ENCODE measurements at places on chromosomes 3 and 15.

DNA sequence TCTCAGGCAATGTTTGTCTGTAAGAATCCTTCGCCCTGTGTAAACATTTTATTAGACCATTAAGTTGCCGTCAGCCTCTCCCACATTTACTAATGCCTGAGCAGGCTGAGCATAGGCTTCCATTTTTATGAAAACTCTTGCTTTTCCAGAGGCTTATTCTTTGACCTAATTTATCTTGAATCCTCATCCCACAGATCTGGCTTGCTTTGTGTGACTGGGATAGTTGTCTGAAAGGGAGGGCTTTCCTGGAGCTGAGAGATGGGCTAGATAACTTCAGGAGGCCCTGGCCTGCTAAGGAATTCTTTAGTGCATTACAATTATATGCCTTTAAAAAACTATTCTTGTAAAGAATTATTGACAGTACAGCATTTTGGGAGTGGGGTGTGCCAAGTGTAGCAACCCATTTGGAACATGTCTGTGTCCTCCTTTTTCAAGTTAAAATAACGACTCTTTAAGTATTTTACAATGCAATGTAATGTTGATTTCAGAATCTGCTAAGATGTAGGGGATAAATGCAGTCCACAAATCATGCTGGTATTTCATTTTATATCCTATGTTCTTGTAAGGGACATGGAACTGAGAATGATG lies 52.4 kb downstream of the EEFSEC start:
- no peak for DNase-seq

DNA sequence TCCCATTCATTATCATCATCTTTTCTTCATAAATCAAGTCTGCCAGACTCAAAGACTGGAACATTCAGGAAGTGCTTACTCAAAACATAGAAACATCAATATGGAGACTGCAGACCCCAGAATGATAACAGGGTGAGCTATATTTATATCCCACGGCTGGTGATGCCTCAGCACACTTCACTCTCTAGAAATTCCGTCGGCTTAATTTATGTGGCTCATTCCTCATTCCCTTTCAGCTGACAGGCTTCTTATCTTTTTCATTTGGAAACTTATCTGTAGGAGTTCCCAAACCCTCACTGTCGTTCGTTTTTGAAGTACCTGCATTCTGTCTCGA lies 45.5 kb downstream of the RFTN1 start:
- no peak for DNase-seq

DNA sequence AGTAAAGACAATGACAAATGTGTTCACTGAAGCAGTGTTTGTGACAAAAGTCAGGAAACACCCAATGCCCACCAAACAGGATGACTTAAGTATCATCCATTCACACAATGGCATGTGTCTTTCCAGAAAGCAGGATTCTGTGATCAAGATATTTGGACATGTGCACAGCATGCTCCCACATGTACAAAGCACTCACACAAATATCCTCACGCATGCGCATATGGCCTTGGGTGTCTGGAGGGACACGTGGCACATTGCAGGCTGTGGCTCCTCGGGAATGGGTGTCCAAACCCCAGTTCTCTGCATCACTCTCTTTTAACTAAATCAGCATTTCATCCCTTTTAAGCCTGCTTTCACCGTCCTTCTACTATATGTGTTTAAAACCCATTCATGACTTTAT lies 130.5 kb downstream of the KLF13 start:
- no peak for DNase-seq

GRCh38 chr15:92693691-92694331 lies 38.2 kb upstream of the FAM174B start:
- DNase-seq = no peak

DNA sequence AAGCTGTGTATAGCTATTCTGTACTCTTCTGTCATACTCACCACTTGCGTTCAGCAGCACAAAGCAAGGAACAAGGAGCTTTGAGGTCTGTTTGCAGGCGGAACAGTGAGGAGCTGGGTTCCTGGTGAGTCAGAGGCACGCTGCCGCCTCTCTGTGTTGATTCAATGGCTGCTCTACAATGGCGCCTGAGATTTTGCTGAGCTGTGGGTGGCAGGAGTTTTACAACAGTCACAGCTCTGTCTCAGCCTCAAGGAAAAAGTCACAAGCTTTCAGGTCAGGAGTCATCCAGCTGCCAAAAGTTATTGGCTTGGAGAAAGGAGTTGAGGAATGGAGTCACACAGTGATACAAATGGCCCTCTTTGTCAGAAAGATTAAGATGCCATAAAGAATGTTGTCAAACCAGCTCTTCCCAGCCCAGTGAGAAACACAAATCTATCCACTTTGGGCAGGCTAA lies 98.1 kb downstream of the SSR3 start:
- no peak for DNase-seq

DNA sequence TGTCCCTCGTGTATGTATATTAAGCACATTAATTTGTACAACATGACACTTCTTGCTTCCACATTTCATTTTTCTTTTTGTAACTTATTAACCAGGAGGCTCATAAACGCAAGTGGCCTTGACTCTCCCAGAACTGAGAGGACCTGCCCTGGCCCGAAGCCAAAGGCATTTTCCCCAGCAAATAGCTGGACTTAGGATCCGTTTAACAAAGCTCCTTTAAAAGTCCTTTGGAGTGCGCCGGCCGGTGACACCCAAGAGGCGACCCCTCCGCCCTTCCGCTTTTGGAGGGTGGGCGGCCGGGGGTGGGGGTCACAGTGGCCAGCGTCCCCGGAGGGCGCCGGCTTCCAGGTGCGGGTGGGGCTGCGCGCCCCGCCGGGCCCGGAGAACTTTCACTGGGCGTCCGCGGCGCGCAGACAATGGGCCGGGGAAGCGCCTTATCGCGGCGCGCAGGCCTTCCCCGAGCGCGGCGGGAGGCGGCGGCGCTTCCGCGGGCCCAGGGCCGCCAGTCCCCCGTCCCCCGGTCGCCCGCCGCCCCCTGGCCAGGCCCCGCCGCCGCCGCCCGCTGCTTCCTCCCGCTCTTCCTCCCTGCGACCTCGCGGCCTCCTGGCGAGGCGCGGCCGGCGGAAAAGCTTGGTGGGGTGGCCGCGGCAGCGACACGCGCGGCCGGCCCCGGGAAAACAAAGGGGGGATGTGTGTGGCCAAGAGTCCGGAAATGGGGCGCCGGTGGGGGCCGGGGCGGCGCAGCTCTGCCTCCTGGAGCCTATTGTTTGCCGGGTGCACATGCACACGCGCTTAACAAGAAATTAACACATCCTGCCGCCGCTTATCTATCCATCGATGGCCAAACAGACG lies 613.4 kb downstream of the MCTP2 start:
- no peak for DNase-seq

GRCh38 chr3:144028798-144029411 lies 57.3 kb downstream of the DIPK2A start:
- DNase-seq = no peak

DNA sequence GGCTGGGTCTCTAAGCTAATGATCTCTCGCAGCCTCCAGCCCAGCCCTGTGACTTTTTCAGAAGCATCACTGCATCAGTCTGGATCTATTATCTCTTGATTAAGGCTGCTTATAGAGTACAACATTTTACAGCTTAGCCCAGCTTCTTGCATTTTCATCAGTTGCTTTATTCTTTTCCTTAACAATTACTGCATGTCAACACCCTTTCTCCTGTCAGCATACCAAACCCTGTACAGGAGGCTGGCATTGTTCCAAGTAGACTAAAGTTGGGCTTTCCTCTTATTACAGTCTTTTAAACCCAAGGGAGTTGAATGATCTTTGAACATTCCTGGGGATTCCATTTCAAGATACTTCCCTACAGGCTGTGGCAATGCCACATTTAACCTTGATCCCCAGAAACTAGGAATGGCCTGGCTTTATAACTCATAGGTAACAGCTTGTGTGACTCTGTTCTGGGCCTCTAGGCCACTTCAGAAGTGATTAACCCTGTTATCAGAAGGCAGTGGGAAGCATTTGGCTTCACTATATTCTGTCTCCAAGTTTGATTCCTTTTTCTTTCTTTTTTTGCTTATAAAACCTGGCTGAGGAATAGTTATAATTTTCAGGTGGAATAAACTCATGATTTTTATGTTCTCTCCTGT lies 182.9 kb downstream of the KCNMB2 start:
- no peak for DNase-seq

- no peak for DNase-seq
Measured at GRCh38 chr3:141403576-141403975, 35.3 kb downstream of the ZBTB38 start.

GRCh38 chr15:85036716-85037115 lies 55.1 kb downstream of the PDE8A start:
- DNase-seq = no peak

Measured in stimulated activated CD8-positive, alpha-beta memory T cell treated with anti-CD3 and anti-CD28 coated beads, Interleukin-4, amount 100 ng/mL, for 1 hour (primary cell).